ENCODE measurements at places on chromosomes 4 and X.

- no peak for DNase-seq
Measured at GRCh38 chr4:48669086-48669485, 111.0 kb downstream of the FRYL start.

- no peak for DNase-seq
Measured at GRCh38 chr4:150230561-150230960, 152.3 kb downstream of the DCLK2 start.

DNA sequence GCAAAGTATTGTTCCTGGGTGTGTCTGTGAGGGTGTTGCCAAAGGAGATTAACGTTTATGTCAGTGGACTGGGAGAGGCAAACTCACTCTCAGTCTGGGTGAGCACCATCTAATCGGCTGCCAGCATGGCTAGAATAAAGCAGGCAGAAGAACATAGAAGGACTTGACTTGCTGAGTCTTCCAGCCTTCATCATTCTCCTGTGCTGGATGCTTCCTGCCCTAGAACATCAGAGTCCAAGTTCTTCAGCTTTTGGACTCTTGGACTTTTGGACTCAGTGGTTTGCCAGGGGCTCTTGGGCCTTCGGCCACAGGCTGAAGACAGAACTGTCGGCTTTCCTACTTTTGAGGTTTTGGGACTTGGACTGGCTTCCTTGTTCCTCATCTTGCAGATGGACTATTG is 15.3 kb upstream of the ENPP6 start:
- no peak for DNase-seq

DNA sequence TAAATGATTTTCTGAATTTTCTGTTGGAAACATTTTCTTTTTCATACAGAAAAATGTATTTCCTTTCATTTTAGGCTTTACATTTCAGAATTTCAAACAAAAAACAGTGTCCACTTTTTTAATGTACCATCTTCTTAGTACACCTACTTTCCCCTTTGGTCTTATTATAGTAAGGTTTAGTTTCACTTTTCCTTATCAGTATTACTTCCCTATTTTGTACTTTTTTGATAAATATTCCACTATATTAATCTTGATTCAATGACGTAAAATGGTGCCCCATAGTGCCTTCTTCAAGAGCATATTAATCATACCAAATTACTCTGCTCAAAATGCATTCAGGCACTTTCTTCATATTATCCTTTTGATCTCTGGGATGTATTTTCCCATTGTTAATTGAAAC is 52.5 kb downstream of the BANK1 start:
- no peak for DNase-seq

DNA sequence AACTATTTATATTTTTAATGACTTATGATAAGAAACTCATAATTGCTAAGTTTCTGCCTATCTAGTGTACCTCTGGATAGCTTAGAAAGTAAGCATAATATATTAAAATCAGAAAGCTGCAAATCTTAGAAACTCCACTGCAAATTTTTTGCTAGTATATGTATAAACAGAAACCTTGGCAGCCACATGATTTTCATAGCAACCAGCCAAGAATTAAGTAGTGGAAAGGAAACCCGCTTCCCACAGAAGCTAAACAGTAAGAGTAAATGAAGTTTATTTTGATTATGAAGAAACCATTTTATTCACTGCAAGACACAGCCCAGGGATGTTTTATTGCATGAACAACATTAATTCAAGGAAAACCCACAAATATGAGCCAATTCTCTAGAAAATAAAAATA is 872.5 kb upstream of the ADGRL3 start:
- no peak for DNase-seq

- DNase-seq: no peak
Measured at GRCh38 chr4:11636551-11636950, 207.9 kb upstream of the HS3ST1 start.

- DNase-seq: no peak
Measured at GRCh38 chrX:56000174-56000573, 232.0 kb upstream of the KLF8 start.

- no peak for DNase-seq
Measured at GRCh38 chr4:163666332-163666873, 171.9 kb downstream of the TMA16 start.

GRCh38 chrX:24203072-24203808 is 53.7 kb downstream of the ZFX start:
- DNase-seq: no peak

DNA sequence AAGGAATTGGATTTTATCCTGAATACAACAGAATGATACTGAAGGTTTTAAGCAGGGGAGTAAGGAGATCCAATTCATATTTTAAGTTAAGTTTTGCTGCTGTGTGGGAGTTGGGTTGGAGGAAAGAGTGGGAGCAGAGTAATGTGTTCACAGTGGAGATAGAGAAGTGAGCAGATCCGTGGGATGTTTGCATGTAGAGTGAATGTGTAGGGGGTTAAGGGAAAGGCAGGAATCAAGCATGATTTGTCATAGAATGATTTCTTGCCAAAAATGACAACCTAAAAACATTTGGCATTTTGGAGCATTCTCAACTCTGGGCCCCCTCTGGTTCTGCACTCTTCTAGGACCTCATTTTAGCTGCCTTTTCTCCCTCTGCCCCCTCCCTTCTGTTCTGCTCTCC is 76.6 kb downstream of the ARHGAP10 start:
- no peak for DNase-seq

- no peak for DNase-seq
Measured at GRCh38 chrX:45774961-45775360, 574.3 kb upstream of the DIPK2B start.

- DNase-seq: no peak
Measured at GRCh38 chrX:13369256-13370030, 49.6 kb upstream of the ATXN3L start.

- no peak for DNase-seq
Measured at GRCh38 chrX:3963980-3964379, 250.5 kb upstream of the PRKX start.
